ENCODE measurements at places on chromosomes 11 and 22.

- DNase-seq = no peak
These were observed 7.9 kb downstream of the GRAP2 start for GRCh38 chr22:39908737-39909136.

DNA sequence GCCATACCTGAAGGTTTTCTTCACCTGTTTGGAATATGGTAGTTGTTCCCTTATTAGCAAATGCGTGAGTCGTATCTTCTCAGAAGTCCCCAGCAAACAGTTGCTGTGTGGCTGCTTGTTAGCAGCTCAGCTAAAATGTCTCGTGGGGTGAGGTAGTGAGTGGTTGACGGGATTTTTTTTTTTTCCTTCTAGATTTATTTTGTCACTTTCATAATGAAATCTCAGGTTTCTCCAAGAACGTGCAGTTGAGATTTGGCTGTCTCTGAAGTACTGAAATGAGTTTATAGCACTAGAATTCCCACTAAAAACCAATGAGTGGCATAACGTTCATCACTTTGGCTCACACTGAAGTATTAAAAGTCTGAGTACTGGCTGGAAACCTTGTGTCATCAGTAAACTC lies 16.8 kb downstream of the RCN1 start:
- DNase-seq = no peak

DNA sequence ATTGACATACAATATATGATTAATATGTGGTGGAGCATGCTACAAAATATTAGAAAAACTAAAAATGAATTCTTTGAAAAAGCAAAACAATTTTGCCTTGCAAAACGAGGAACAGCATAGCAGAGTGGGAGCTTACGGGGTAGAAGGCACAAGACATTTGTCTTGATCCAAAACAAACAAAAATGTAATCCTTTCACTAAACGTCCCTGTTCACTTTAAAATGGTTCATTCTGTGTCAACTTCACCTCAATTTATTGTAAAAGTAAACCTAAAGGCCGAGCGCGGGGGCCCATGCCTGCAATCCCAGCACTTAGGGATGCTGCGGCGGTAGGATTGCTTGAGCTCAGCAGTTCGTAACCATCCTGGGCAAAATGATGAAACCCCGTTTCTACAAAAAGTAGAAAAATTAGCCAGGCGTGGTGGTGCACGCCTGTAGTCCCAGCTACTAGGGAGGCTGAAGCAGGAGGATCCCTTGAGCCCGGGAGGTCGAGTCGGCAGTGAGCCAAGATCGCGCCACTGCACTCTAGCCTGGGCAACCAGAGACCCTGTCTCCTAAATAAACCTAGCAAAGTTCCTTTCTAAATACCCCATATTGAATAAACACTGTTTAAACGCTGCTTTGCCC lies 2.0 kb downstream of the PRDM10 start:
- DNase-seq = no peak

GRCh38 chr11:69870766-69871165 lies 51.5 kb upstream of the FGF3 start:
- DNase-seq = no peak

GRCh38 chr11:44949160-44950030 lies 1.3 kb downstream of the TP53I11 start:
- DNase-seq = no peak

DNA sequence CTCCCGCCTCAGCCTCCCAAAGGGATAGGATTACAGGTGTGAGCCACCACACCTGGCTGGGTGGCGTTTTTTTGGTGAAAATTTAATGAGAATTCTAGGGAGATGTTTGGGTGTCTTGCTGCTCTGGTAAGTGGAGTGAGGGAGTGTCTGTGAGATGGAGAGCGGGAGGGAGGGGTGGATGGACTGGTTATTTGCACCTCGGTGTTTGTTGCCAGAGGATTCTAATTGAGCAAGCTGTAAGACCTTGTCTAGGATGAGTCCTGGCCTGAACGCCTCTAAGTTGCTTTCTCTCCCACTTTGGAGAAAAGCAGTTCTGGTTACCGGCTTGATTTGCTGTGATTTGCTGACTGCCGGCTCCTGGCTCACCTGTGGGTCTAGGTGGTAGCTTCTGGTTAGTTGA lies 22.0 kb upstream of the GRAMD4 start:
- DNase-seq = no peak

GRCh38 chr11:15943418-15944197 lies 412.7 kb downstream of the SOX6 start:
- DNase-seq = no peak

DNA sequence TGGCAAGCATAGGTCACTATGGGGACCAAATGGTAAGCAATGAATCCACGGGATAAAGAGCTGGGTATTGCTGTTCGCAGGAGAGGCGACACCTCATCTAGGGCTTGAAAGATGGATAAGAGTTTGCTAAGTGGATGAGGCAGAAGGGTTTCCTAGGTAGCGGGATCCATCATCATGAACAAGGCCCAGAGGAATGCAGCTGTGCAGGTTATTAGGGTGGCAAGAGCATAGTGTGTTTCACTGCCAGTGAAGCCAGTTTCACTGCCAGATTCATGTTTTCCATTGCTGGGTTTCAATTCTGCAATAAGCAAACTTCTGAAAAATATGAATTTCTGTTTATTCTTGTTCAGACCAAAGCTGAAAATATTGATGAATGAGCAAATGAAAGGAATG lies 27.2 kb downstream of the WEE1 start:
- DNase-seq = peak; percentile 49

- peak; percentile 17 for DNase-seq
These were observed at the start of gene BACE1 for GRCh38 chr11:117316197-117316961. Gene BACE1, minus strand, starts transcription at chr11:117316256. Its CDS starts 461 bp downstream, at chr11:117315795.

- no peak for DNase-seq
These were observed 29.9 kb downstream of the MUC2 start for GRCh38 chr11:1104411-1105182.

DNA sequence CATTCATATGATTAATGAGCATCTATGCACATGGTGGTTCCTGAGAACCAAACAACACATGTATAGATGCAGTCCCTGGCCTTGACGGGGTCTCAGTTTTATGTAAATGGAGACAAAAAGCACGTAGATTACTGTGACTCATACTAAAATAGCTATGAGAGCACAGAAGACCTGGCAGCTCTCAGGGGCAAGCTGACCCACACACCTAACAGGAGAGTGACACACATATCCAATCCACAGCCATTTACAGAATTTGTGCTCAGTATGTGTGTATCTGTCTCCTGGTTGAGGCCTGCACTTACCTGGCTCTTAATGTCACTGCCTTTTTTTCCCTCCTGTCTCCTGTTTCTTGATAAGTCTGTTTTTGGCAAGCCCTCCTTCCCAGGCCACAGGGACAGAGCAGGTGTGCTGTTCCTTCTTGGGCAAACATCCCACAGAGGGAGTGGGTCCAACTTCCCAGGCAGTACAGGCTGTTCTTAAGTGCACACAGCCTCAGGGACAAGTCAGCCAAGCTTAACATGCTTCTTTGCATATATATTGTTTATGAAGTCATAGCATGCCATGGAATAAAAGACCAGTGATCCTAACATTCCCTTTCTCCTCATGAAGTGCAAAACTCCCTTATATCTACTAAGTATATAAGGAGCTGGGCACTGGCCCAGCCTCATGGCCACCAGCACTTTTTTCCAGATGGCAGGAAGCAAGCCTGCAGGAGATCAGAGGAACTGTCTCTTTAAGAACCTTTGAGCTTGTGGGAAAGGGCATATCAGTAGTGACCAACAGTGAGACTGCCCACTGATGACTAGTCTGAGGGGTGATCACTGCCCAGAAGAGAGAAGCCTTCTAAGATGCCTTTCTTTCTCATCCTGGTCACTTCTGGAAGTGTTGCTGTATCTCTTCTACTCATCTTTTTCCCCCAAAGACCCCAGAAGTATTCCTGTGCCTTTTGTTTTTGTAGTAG lies 124.7 kb upstream of the CCDC90B start:
- DNase-seq = no peak

DNA sequence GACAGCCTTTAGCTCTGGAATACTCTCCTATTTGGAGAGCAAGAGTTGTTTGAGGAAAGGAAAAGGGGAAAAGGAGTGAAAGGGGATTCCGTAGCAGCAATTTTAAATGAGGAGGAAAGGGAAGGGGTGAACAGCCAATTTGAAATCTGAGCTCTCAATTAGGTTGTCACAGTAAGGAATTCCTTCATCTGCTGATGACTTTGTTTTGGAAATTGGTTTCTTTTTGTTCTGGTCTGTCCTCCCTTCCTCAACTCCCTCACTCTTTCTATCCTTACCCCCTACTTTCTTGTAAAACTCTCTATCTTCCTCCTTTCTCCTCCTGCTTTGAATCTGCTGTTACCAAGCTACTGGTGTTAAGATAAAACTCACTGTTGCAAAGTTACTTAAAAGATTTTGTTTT lies 1155.6 kb downstream of the DLG2 start:
- DNase-seq = no peak

DNA sequence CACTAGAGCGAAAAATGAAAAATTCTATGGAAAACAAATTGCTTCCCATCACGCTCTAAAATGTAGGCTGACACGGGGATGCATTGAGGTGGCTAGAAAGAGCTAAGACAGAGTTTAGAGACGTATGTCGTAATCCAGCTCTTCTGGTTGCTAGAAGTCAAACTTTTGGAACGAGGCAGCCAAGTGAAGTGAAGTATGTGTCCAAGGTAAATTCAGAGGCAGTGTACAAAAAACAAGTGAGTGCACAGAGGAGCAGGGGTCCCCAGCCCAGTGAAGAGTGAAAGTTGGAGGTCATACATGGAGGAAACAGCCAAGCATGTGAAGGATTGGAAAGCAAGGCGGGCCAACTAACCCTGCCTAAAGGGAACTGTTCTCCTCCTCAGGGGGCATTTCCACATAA lies 528.5 kb downstream of the NTM start:
- DNase-seq = no peak

DNA sequence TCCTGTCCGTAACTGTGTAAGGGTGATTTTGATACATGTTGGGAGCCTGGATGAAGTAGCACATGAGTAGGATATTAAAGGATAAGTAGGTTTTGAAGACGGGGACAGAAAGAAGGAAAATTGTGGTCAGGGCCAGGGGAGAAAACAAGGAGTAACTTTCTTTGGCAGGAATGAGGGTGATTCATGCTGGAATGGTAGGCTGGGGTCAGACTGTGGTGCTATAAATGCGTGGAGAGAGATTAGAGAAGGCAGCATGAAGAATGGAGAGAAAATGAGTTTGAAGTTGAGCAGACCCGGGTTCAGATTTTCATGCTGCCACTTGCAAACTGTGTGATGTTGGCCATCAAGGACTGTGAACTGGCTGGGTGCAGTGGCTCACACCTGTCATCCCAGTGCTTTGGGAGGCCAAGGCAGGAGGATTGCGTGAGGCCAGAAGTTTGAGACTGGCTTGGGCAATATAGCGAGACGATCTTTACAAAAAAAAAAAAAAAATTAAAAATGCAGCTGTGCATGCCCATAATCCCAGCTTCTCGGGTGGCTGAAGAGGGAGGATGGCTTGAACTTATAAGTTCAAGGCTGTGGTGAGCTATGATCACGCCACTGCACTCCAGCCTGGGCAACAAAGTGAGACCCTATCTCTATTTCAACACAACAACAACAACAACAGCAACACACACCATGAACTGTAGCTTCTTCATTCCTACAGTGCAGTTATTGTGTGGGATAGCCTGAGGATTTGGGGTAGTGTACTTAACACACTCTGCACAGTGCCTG lies 22.3 kb downstream of the ZBTB16 start:
- no peak for DNase-seq

GRCh38 chr11:106087815-106088435 lies 10.5 kb downstream of the AASDHPPT start:
- DNase-seq = no peak

DNA sequence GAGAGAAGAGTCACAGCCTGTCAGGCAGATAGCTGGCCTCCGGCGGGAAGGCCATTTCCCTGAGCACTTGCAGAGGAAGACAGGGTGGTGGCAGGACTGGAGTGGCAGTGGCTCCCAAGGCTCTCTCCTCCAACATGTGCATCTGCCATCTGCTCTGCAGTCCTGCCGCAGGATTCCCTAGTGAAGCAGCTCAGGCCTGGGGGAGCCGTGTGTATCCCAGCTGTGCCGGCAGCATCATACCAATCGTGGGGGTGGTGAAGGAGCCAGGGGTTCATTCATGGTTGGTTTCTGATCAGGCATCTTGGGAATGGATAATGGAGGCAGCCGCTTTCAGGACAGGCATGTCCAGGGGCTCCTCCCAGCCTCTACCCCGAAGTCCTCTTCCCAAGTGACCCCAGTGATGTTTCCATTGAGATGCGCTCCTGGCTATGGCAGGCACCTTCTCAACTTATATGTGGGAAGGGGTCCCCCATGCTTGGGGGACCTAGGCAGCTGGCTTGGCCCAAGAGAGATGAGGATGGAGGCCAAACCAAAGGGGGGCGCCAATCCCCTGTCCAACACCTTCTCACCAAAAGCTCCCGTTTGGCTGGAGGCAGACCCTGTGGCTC lies 6.1 kb downstream of the TAGLN start:
- no peak for DNase-seq

DNA sequence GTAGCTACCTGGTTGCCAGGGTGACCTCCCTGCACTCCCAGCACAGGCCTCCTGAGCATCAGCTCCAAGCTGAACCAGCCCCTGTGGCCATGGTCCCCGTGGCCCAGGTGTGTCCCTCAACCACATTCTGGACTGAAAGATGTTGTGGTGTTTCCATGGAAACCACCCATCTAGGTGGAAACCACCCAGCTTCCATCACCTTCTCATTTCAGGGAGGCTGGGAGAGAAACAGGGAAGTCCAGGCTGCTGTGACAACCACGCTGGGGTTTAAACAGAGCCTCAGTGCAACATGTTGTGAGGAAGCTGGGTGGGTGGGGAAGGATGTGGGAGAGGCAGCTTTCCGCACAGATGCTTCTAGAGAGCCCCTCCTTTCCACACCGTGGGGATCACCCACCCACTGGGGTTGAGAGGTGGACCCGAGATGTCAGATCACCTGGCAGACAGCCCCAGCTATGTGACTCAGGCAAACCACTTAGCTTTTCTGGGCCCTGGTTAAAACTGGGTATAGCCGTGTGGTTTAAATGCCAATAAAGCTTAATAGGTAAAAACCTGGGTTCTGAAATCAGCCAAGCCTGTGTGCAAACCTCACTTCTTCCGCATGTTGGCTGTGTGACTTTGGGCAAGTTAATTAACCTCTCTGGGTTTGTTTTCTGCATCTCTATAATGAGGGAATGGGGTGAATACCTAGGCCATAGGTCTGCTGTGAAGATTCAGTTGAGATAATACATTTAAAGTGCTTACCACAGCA lies 46.4 kb downstream of the CD82 start:
- DNase-seq = no peak

DNA sequence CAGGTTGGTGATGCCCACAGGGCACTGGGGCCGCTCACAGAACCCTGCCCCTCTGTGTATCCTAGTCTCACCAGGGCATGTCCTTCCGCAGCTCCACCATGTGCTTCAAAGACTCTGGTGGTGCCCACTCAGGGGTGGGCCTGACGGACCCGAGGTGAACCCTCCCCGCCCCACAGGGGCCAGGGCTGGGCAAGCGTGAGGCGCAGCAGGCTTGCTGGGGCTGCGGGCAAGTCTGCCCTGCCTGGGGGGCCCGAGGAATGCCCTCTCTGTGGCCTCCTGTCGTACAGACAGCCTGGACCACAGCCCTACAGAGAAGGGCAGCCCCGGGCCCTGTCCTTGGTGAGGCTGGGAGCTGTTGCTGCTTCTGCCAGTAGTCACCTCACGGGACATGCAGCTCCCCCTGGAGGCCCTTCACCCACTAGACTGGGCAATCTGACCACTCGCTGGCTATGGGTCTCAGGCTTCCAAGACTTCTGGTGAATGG lies 40.2 kb downstream of the TBX1 start:
- no peak for DNase-seq
